ENCODE measurements at places on chromosomes 16 and 17. TPM values are rescaled to one million over a fixed set of nuclear protein-coding genes. Genes with fewer than 3 reads are reported as not detected.

SNX20 gene
- total RNA-seq, result not detected

OR1F1 gene
- total RNA-seq, result 0.14 TPM

CDC6 gene
- total RNA-seq, result 53.5 TPM

SKAP1 gene
- 0.36 TPM for total RNA-seq

CCL3 gene
- total RNA-seq, result not detected

MT1E gene
- total RNA-seq, result 259 TPM

KIF2B gene
- total RNA-seq, result not detected

YBX2 gene
- 0.13 TPM for total RNA-seq

NLE1 gene
- total RNA-seq, result 25.3 TPM

ZNF624 gene
- total RNA-seq, result 5.6 TPM

TAC4 gene
- total RNA-seq, result not detected

ATP1B2 gene
- total RNA-seq, result not detected

SPN gene
- total RNA-seq, result not detected

HAS3 gene
- 0.40 TPM for total RNA-seq

DNAAF8 gene
- total RNA-seq, result 0.93 TPM

TNFRSF17 gene
- total RNA-seq, result not detected

CA7 gene
- not detected for total RNA-seq
